ENCODE measurements at places on chromosomes 3 and 15.

DNA sequence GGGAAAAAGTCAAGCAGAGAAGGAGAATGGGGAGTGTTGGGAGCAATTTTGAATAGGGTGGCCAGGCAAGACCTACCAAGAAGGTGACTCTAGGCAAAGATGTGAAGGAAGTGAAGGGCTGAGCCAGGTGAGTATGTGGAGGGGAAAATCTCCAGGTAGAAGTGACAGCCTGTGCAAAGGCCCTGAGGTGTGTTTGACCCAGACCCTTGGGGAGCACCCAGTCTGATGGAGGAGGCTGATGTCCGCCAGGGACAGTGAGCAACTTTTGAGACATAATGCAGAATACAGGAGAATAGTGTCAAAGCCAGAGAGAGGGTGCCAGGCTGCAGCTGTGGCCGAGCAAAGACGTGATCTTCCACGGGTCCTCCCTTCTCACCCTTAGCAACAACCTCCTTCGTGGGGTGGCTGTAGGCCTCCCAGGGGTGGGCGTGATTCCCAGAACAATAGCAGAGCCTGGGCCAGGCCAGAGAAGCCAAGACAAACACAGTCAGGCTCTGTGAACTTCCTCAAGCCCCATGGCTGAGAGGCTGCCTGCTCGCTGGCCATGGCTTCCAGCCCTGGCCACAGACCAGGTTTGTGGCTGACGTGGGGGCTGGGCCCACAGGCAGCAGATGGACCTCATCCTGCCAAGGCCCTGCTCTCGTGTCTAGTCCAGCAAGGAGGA is 58.1 kb downstream of the SLC6A6 start:
- no peak for DNase-seq
- peaks cover 30% of the 10 kb centered on the region for H3K4me1 ChIP-seq
- peak overlapping the region; percentile 27 for H3K27ac ChIP-seq
- no peak overlapping the region for H3K4me3 ChIP-seq

- peaks cover 17% of the 10 kb centered on the region for H3K4me1 ChIP-seq
- H3K27ac ChIP-seq: peak overlapping the region; percentile 7
Observed at GRCh38 chr3:45841420-45841756, 531 bp downstream of the LZTFL1 start.

DNA sequence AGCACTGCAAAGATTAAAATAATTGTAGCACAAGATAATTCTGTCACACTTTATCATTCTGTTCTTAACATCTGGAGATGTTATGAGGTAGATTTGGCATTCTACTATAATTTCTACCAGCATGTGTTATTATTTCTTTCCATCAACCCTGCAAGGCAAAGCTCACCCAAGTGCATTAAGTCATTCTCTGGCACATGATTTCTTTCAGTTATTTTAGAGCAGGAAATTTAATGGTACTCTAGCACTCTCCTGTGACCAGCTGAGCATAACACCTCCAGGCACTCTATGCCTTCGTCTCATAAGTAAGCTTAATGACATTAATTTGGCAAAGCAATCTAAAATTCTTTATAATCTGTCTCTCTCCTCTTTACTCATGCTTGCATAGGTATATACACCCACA is 300.2 kb upstream of the GPR149 start:
- H3K4me3 ChIP-seq: no peak overlapping the region
- no peak for DNase-seq
- no peaks in the 10 kb centered on the region for H3K4me1 ChIP-seq

- no peaks in the 10 kb centered on the region for H3K27me3 ChIP-seq
- H3K36me3 ChIP-seq: no peaks in the 10 kb centered on the region
Observed at GRCh38 chr3:183295211-183295610, 42.2 kb downstream of the B3GNT5 start.

- H3K4me1 ChIP-seq: peaks cover 44% of the 10 kb centered on the region
- no peaks in the 10 kb centered on the region for H3K27me3 ChIP-seq
- no peaks in the 10 kb centered on the region for H3K36me3 ChIP-seq
- DNase-seq: no peak
- peak overlapping the region; percentile 34 for H3K4me3 ChIP-seq
- H3K27ac ChIP-seq: peak overlapping the region; percentile 94
Observed at GRCh38 chr3:195893044-195893395, 15.3 kb downstream of the TNK2 start.

DNA sequence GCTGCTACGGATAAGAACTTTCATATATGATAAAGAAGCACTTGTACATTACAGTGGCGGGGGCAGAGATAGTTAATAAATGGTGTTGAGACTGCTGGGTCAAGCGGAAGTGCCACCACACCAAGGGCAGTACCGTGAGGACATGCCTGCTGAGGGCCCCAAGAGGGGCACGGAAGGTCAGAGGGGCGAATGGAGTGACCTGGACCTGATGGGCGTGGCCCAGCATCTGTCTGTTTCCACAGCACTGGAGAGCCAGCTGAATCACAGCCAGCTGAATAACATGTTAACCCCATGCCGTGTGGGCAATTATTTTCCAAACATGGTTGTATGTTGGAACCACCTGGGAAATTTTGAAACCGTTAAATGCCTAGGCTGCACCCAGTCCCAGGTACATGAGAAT is 37.2 kb downstream of the ANKDD1A start:
- H3K4me1 ChIP-seq: no peaks in the 10 kb centered on the region
- no peaks in the 10 kb centered on the region for H3K27me3 ChIP-seq
- DNase-seq: no peak

DNA sequence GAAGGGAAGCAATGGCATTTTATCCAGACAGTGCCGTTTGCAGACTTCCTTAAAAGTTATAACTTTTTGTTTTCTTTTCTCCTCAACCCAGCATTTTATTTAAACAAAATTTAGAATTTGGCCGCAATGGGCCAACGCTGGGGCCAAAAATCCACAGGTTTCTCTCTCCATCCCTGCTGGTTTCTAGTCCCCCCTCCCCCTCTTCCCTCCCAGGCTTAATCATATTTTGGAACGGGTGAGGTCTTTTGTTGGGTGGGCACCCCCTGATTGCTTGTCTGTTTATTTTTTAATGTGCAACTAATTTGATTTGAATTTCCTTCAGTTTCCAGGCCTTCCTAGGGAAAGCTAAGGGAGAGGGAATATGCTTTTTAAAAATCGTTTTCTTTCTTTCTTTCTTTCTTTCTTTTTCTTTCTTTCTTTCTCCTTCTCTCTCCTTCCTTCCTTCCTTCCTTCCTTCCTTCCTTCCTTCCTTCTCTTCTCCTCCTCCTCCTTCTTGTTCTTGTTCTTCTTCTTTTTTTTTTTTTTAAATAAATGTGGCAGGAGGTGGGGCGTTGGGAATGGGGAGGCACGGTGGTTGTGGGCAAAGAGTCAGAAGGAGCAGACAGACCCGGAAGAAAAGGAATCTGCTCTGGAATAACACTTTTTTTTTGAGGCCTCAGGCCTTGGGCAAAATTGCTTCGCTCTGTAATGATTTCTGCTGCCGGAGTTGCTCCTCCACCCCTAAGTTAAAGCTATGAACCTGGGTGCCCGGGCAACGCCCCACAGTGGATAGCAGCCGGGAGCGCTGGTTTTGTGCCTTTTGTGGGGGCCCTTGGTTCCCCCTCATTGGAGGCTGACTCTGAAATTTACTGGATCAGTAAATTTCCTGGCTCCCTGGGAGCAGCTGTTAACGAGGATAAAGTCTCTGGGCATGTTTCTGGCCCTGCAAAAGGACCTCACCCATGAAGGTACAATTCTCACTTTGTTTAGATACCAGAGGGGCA is 1.9 kb downstream of the FNDC3B start:
- H3K4me3 ChIP-seq: peak overlapping the region; percentile 78
- H3K4me1 ChIP-seq: peaks cover 22% of the 10 kb centered on the region
- no peaks in the 10 kb centered on the region for H3K27me3 ChIP-seq

GRCh38 chr3:152269831-152270734 is 1.4 kb downstream of the MBNL1 start:
- no peaks in the 10 kb centered on the region for H3K27me3 ChIP-seq
- H3K36me3 ChIP-seq: no peaks in the 10 kb centered on the region
- DNase-seq: no peak
- H3K4me3 ChIP-seq: peak overlapping the region; percentile 66
- H3K27ac ChIP-seq: peak overlapping the region; percentile 100

GRCh38 chr3:32325927-32326326 is 65.7 kb upstream of the CMTM7 start:
- no peak overlapping the region for H3K4me3 ChIP-seq
- no peaks in the 10 kb centered on the region for H3K4me1 ChIP-seq
- no peak overlapping the region for H3K27ac ChIP-seq

GRCh38 chr3:196237203-196237602 is 20.9 kb downstream of the SLC51A start:
- no peak for DNase-seq
- H3K36me3 ChIP-seq: peaks cover 4% of the 10 kb centered on the region
- H3K27me3 ChIP-seq: no peaks in the 10 kb centered on the region
- H3K4me1 ChIP-seq: no peaks in the 10 kb centered on the region
- H3K27ac ChIP-seq: no peak overlapping the region
- no peak overlapping the region for H3K4me3 ChIP-seq

DNA sequence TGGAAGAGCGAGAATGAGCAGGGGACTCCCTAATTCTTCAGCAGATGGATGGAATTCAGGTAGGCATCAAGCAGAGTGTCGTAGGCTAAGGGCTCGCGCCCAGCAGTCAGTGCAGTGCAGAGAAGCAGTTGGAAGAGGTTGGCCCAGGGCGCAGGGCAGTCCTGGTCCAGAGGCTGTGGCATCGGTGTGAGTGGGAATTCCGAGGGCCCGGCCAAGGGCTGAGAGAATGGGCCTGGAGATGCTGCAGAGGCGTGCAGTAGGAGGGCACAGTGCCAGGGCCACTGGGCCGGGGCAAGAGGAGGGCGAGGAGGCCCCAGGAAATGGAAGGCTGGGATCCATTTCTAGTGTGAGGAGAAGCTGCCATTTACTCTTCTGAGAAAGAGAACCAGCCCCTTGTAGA is 74.4 kb downstream of the AAGAB start:
- H3K4me1 ChIP-seq: peaks cover 29% of the 10 kb centered on the region
- H3K36me3 ChIP-seq: peaks cover 16% of the 10 kb centered on the region
- no peak for DNase-seq
- H3K4me3 ChIP-seq: no peak overlapping the region
- no peaks in the 10 kb centered on the region for H3K27me3 ChIP-seq

GRCh38 chr15:70235347-70235746 is 137.6 kb upstream of the TLE3 start:
- no peaks in the 10 kb centered on the region for H3K36me3 ChIP-seq
- H3K4me3 ChIP-seq: no peak overlapping the region
- H3K27ac ChIP-seq: no peak overlapping the region
- H3K4me1 ChIP-seq: no peaks in the 10 kb centered on the region
- DNase-seq: no peak

DNA sequence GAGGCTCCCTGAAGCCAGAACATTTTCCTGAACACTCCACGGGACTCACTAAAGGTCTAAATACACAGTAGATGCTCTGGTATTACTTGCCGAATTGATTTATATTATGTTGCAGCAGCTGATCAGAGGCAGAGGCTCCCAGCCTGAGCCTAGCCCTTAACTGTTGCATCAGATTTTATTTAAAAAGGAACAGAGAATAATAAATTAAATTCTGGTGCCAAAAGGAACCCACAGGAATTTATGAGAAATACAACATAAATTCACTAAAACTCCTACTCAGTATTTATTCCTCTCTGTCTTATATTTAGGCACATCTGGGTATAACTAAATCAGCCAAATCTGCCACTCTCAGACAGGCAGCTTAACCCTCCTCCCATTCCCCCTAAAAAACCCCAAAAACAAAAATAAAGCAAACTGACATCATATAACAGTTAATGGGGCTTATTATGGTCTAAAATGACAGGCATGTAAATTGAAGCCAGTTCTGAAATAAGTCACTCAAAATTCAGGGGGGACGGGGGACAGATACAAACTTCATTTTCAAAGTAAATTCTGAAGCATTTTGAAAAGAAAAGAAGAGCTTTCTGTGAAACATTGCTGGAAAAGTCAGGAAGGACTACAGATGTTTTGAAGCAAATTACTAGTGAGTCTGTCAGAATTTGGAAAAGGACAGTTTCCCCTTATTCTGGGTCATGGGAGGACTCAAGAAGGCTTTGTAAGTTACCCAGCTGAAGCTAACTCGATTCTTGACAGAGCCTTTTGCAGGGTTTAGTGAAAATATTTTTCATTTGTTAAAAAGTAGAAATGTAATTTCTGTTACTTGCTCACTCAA is 53.8 kb upstream of the CORO2B start:
- no peak overlapping the region for H3K4me3 ChIP-seq
- no peak for DNase-seq
- H3K4me1 ChIP-seq: no peaks in the 10 kb centered on the region
- H3K27me3 ChIP-seq: no peaks in the 10 kb centered on the region
- H3K36me3 ChIP-seq: no peaks in the 10 kb centered on the region
- peak overlapping the region; percentile 51 for H3K27ac ChIP-seq

DNA sequence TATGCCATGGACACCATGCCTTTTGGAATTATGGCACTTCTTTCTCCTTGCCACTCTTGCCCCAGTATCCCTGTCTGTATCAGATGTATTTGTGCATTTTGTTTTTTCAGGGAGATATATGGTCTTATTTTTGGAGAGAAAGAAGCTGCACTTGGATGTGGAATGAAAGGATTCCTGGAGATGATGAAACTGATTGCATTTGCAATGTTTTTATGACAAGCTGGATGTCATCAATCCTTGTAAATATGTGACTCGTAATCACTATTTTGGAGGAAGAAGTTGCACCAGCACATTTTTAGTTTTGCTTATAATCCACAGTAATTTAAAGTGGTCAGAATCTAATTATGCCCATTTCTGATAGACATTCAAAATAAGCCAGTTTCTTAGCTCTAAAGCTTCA is 165.0 kb downstream of the NR1D2 start:
- no peaks in the 10 kb centered on the region for H3K4me1 ChIP-seq
- no peak for DNase-seq
- no peaks in the 10 kb centered on the region for H3K27me3 ChIP-seq
- no peak overlapping the region for H3K4me3 ChIP-seq
- no peak overlapping the region for H3K27ac ChIP-seq

GRCh38 chr3:38711321-38711720 is 61.8 kb upstream of the SCN5A start:
- H3K4me1 ChIP-seq: no peaks in the 10 kb centered on the region
- no peak overlapping the region for H3K27ac ChIP-seq
- H3K4me3 ChIP-seq: no peak overlapping the region
- no peak for DNase-seq
- H3K27me3 ChIP-seq: peaks cover 15% of the 10 kb centered on the region

- no peak overlapping the region for H3K27ac ChIP-seq
- no peak for DNase-seq
- no peaks in the 10 kb centered on the region for H3K36me3 ChIP-seq
- no peaks in the 10 kb centered on the region for H3K27me3 ChIP-seq
- no peaks in the 10 kb centered on the region for H3K4me1 ChIP-seq
- H3K4me3 ChIP-seq: no peak overlapping the region
Observed at GRCh38 chr3:100761211-100761942, 52.1 kb downstream of the TFG start.

DNA sequence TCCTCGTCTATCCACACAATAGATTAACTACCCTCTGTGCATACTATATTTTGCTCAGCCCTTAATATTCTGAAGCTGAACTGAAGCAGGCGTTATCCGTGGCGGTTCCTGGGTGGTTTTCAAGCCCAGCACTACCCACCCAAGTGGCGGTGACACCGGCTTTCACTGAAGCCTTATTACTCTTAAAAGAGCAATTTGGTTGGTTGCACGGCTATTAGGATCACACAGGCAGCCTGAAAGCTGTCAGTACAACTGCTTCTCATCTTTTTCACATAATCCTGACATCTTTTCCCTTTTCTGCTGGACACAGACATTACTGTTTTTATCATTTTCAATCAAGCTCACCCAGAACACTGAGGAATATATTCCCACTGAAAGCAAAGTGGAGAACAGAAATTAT is 525.3 kb upstream of the ZNF717 start:
- no peaks in the 10 kb centered on the region for H3K4me1 ChIP-seq
- H3K27ac ChIP-seq: peak overlapping the region; percentile 21
- no peak overlapping the region for H3K4me3 ChIP-seq
- DNase-seq: no peak
